Eye (tissue), 1 donor: ENCODE measurements at places on chromosomes 6 and 20.

DNA sequence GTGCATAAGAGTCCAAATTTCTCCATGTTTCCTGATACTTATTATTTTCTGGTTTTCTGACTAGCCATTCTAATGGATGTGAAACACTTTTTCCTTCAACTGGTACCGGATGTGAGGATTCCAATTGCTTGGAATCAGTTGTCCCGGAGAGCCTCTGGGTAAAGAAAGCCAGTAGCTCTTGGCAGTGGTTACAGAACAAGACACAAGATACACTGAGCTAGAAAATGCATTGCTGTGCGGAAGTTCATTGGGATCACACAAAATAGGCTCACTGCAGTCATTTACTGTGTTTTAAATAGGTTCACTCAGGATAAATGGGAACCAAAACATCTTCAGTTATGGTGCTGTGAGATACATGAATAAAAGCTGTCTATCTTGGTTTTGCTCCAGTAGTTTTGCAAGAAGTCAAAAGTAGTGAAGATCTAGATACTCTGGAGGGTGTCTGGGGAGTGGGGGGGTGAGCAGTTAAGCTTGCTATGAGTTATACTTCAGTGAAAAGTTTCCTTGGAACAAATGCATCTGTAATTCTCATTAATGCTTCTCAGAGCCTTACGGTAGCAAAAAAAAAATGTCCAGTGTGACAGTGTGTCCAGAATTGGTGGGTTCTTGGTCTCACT is 54.4 kb upstream of the RNF182 start:
- DNase-seq = no peak

DNA sequence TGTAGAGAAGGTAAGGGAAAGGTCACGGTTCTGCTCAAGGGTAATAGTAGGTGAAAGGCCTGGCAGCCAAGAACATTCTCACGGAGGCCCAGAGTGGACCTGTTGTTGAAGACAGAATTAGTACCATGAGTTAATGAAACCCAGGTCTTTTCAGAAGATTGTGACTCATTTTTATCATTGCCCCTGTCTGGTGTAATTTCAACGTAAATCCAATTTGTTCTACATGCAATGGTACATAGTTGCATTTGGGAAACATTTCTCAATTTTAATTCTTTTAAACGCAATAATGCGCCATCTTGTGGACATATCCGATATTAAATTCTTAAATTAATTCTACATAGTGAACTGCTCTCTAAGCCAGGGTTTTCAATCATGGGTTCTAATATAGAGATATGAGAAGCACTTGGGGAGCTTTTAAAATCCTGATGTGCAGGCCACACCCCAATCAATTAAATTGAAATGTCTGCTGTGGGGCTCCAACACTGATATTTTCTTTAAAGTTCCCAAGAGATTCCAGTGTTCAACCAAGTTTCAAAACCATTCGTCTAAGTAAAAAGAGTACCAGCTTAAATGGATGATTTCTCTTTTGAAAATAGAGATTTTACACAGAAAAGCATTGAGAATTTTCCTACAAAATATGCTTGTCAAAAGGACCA is 257.4 kb downstream of the PLCB1 start:
- DNase-seq = peak; percentile 84

DNA sequence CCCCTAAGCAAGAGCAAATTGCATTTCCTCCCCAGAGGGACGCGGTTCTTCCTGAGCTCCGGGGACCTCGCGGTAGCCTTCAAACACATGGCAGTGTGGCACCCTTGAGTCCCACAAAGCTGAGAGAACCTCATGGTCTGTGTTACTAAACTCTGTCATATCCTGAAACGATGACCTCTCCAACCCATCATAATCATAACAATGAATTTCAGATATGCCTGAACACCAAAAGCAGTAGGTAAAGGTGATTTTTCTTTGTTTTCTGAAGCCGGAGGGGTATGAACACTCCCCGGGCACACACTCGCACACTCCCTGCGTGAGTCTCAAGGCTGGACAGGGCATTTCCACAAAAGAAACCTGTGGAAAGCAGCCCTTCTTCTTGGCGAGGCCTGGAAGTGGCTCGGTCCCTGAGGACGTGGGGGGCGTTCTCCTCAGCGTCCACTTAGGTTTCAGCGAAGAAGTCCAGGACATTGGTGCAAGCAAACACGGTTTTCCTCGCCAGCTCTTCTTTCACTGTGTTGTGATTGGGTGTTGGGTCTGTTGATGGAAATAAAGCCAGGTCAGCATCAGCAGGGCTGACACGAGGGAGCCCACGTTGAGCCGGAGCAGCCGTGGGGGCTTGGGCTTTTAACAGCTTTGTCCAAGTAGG is 183.4 kb downstream of the ERMARD start:
- no peak for DNase-seq

GRCh38 chr6:47654255-47654654 is 44.1 kb upstream of the ADGRF4 start:
- DNase-seq = no peak

DNA sequence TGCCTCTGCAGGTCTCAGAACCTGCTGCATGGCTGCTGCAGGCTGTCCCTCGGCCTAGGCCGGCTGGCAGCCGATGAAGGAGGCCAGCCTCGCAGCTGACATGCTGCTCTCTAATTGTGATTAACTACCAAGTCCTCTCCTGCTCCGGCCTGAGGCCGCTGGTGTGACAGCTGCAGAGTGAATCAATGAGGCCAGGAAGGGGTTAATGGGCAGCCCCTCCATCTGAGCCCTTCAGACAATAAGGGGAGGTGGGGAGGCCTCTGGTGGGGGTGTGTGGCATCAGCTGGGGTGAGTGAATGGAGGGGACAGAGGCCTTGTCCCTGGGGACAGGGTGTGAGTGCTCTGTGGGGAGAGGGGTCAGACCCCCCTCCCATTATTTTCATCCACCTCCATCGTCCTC is 34.4 kb downstream of the SLC52A3 start:
- DNase-seq = peak; percentile 80

- DNase-seq = no peak
Measured at GRCh38 chr6:37241775-37242428, 15.7 kb upstream of the TBC1D22B start.

DNA sequence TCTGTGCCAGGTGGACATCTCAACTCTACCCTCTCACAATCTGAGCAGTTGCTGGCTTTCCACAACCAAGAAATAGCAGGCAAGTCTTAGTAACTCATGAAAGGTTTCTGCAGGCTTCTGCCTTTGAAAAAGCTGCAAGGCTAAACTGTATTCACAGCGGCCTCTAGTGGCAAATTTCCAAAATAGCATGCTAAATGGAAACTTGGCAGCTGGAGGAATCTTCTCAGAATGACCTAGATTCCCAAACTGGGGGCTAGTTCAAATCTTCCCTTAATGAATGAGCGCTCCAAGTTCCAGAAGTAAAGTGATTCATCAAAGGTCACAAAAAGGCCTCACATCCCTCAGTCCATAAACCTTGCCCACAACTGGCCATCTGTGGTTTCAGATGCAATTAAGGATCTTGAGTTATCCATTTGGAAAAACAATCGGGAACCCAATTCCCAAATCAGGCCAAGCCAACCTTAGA is 11.9 kb upstream of the CPNE5 start:
- DNase-seq = peak; percentile 96

DNA sequence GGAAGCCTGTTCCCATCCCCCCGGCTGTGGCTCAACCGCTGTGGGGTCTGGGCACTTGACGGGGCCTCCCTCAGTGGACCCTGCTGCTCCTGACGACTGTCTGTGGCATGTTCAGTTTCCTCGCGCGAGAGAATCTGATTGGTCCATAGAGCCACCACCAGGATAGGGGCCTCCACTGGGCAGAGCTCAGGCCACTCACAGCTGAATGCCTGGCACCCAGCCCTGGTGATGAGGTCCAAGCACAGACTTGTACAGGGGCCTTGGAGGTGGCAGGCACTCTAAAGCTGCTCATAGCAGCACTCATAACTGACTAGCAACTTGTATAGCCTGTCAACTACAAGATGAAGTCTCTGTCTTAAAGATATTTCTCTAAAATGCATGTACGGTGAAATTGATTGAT is 368.1 kb downstream of the NRN1 start:
- no peak for DNase-seq
